ENCODE measurements at places on chromosomes 5 and 9. TPM values are rescaled to one million over a fixed set of nuclear protein-coding genes. Genes with fewer than 3 reads are reported as not detected.

KLF4 gene
- 5.2 TPM for total RNA-seq

C5orf58 gene
- total RNA-seq = 0.15 TPM

LSM11 gene
- total RNA-seq = 1.6 TPM

F2RL1 gene
- 65.9 TPM for total RNA-seq

C9orf152 gene
- total RNA-seq = 0.10 TPM

GPR21 gene
- not detected for total RNA-seq

DPYSL3 gene
- 1.1 TPM for total RNA-seq

ANXA2R gene
- 6.2 TPM for total RNA-seq

CDH9 gene
- total RNA-seq = 0.10 TPM

IFNB1 gene
- not detected for total RNA-seq

RASGRF2 gene
- total RNA-seq = 4.7 TPM

HK3 gene
- total RNA-seq = not detected

UBE2QL1 gene
- total RNA-seq = not detected

HAUS6 gene
- 9.3 TPM for total RNA-seq

KIAA0825 gene
- total RNA-seq = 1.6 TPM

HTR4 gene
- not detected for total RNA-seq

CDH10 gene
- total RNA-seq = 0.72 TPM

SHOC1 gene
- total RNA-seq = 0.10 TPM

GRCh38 chr5:135232958-135233357, 166.1 kb downstream of the MACROH2A1 start:
- no peaks in the 10 kb centered on the region for H3K27me3 ChIP-seq
- no peaks in the 10 kb centered on the region for H3K4me1 ChIP-seq
- no peak overlapping the region for H3K4me3 ChIP-seq
- H3K36me3 ChIP-seq = no peaks in the 10 kb centered on the region
- H3K27ac ChIP-seq = no peak overlapping the region

DNA sequence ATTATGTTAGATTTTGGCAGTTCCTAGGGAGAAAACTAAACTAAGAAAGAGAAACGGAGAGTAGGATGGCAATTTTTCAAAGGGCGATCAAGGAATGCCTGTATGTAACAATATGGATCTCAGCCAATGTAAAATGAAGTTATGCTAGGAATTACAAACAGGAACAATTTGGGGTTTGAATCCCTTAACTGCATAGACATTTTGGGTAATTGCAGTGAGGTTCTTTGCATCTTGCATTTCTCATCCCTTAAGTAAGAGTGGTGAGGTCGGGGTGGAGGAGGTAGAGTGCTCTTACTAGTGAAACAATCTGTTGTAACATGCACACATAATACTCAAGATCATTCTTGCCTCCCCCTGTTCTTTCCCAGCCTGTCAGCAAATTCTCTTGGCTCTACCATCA, 137.6 kb downstream of the NPR3 start:
- H3K27ac ChIP-seq = no peak overlapping the region
- H3K27me3 ChIP-seq = no peaks in the 10 kb centered on the region

DNA sequence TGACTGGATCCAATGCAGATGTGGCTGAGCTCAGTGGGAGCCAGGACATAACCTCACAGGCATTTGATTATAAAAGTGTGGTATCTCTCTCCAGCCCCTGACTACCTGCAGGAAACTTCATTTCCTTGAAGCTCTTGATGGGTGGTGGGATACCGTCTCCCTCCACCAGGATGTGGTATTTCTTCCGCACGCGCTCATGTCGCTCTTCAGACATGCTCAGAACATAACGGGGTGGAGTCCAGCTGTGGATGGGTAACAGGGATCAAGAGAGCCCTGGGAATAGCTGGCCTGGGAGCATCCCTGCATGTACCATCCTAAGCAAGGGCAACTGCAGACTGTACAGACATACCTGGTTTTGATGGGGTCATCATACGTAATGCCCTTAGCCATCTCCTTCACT, 1.2 kb downstream of the DDX41 start:
- H3K4me3 ChIP-seq = peak overlapping the region; percentile 93
- peak overlapping the region; percentile 91 for H3K27ac ChIP-seq
- H3K36me3 ChIP-seq = peaks cover 18% of the 10 kb centered on the region
- no peaks in the 10 kb centered on the region for H3K27me3 ChIP-seq

DNA sequence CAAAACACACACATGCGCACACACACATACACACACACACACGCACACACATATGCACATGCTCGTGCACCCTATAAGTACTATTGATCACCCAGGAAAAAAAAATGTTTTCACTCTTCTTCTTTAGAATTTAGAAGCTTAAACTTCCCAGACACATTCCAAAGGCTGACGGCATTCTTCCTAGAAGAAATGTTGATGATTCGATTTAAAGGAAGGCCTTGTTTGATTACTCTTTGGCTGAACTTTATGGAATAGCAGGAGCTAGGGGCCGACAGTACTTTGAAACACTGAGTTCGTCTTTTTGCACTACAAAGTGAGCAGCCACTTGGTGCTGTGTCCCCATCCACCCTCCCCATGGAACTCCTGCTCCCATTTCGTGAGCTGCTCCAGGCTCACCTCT, 113.2 kb downstream of the EGFLAM start:
- no peak for DNase-seq
- H3K36me3 ChIP-seq = no peaks in the 10 kb centered on the region
- H3K27me3 ChIP-seq = peaks cover 2% of the 10 kb centered on the region

DNA sequence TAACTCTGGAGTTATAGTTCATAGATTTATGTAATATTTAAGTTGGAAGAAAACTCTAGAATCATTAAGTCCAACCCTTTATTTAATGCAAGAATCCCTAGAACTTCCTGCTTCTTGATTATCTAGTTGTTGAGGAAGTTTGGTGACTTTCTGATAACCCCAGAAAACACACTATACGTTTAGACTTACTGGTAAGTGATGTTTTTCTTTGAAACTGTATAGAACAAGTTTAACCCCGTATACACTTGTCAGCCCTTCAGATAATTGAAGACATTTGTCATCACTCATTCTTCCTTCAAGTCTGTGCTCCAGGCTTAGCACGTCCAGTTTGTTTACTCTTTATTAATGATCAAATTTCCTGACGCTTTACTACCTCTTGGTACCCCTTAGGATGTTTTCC, 9.0 kb downstream of the NDUFS4 start:
- H3K4me1 ChIP-seq = no peaks in the 10 kb centered on the region
- no peak for DNase-seq
- no peak overlapping the region for H3K4me3 ChIP-seq
- no peaks in the 10 kb centered on the region for H3K36me3 ChIP-seq
- no peak overlapping the region for H3K27ac ChIP-seq

DNA sequence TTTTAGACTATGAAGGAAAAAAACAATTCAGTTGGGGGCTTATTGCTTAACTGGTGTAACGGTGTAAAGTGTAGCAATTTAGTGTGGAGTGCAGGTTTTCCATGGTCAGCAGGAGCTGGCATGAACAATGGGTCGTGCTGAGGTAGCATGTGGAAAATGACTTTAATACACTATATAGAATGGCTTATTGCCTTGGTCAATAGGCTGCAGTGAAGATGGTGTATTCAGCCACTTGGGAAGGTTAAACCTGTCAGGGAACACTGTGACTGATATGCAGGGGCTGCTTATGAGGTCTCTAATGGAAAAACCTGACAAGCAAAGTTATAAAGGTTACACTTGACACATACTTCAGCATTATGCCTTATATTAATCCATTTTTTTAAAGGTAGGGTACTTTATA, 764.7 kb upstream of the ARRDC3 start:
- H3K4me3 ChIP-seq = no peak overlapping the region
- H3K36me3 ChIP-seq = no peaks in the 10 kb centered on the region
- no peaks in the 10 kb centered on the region for H3K27me3 ChIP-seq
- DNase-seq = no peak
- H3K27ac ChIP-seq = peak overlapping the region; percentile 59

DNA sequence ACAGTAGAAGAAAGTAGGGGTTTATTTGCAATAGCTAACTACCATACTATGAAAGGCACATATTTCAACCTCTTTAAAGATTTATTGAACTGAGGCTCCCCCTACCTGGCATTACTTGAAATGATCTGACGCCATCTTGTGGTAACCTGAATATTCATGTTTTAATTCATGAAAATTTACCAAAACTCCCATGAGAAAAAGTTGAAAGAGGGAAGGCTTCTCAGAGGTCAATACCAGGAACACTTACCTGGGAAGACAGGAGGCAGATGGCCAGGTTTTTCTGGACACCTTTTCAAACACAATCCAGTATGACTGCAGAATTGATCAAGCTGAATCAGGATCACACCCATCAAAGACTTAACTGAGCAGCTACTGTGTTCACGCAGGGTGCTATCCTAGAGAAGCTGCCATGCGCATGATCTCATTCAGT, 9.4 kb downstream of the PRELID2 start:
- no peaks in the 10 kb centered on the region for H3K27me3 ChIP-seq
- peaks cover 21% of the 10 kb centered on the region for H3K4me1 ChIP-seq
- DNase-seq = no peak
- H3K27ac ChIP-seq = no peak overlapping the region
- no peaks in the 10 kb centered on the region for H3K36me3 ChIP-seq

GRCh38 chr9:83691492-83691891, 16.3 kb downstream of the UBQLN1 start:
- no peaks in the 10 kb centered on the region for H3K36me3 ChIP-seq
- no peak overlapping the region for H3K4me3 ChIP-seq
- no peaks in the 10 kb centered on the region for H3K4me1 ChIP-seq
- H3K27ac ChIP-seq = no peak overlapping the region

DNA sequence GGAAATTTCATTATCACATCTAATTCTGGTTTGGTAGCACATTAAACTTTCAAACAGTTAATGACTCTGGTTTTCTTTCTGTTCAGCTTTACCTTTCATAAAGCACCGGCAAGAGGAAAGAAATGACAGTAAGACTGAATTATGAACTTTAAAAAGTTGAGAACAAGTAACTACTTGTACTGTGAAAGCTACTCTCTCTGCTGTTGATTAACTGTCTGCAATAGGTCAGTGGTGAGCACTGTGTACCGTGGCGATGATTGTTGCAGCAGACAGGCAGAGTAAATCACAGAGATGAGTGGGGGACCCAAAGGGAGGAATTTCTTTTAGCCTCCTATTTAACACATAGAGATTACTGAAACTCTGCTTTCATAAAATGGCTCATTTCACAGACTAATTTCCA, 74.0 kb upstream of the MEF2C start:
- H3K36me3 ChIP-seq = no peaks in the 10 kb centered on the region
- H3K27ac ChIP-seq = no peak overlapping the region
- H3K4me3 ChIP-seq = no peak overlapping the region
- H3K4me1 ChIP-seq = no peaks in the 10 kb centered on the region
- no peaks in the 10 kb centered on the region for H3K27me3 ChIP-seq

- no peaks in the 10 kb centered on the region for H3K4me1 ChIP-seq
- no peak for DNase-seq
- H3K27me3 ChIP-seq = no peaks in the 10 kb centered on the region
- no peaks in the 10 kb centered on the region for H3K36me3 ChIP-seq
- H3K4me3 ChIP-seq = no peak overlapping the region
These were observed 16.8 kb upstream of the FAM174A start for GRCh38 chr5:100518377-100518776.

DNA sequence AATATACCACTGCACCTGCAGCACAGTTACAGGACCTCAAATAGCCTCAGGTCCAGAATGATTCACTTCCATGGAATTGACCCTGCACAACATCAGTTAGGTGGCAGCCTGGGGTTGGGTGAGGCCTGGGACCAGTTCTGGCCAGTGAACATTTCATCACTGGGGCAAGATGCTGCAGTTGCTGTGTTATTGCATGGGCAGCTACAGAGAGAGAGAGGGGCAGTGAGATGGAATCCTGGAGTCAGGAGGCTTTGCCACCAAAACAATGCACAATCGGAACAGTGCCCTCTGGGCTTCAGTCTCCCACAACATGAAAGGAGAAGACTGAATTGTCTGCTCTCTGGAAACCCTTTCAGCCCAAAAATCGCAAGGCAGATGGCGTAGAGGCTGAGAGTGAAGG, 51.8 kb downstream of the SH3TC2 start:
- no peaks in the 10 kb centered on the region for H3K27me3 ChIP-seq
- DNase-seq = no peak
- H3K36me3 ChIP-seq = no peaks in the 10 kb centered on the region
- no peaks in the 10 kb centered on the region for H3K4me1 ChIP-seq
- H3K4me3 ChIP-seq = no peak overlapping the region

DNA sequence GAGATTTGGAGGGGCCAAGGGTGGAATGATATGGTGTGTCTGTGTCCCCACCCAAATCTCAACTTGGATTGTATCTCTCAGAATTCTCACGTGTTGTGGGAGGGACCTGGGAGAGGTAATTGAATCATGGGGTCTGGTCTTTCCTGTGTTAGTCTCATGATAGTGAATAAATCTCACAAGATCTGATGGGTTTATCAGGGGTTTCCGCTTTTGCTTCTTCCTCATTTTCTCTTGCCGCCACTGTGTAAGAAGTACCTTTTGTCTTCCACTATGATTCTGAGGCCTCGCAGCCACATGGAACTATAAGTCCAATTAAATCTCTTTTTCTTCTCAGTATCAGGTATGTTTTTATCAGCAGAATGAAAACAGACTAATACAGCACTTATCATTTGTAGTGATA, 29.5 kb upstream of the SPIN1 start:
- H3K36me3 ChIP-seq = no peaks in the 10 kb centered on the region
- no peak overlapping the region for H3K27ac ChIP-seq
- H3K4me3 ChIP-seq = no peak overlapping the region
- no peaks in the 10 kb centered on the region for H3K27me3 ChIP-seq
- H3K4me1 ChIP-seq = no peaks in the 10 kb centered on the region
- DNase-seq = no peak

DNA sequence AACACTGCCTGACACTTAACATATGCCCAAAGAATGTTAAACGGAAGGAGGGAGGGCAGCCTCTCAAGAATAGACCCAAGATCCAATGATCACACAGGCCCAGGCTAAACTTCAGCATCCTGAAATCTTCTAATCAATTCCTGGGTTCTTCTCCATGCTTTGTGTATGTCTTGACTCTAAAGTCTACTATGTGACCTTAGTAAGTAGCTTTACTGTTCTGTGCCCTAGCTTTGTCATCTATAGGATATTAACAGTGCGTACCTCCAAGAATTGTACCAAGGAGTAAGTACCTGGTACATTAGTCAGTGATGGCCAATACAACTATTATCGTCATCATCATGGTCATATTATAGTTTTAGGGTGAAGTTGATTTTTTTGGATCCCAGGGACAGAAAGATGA, 96.6 kb downstream of the SGCD start:
- no peak overlapping the region for H3K4me3 ChIP-seq
- H3K27ac ChIP-seq = no peak overlapping the region
- DNase-seq = no peak

GRCh38 chr5:88682881-88683361, 200.1 kb downstream of the MEF2C start:
- no peak overlapping the region for H3K4me3 ChIP-seq
- H3K36me3 ChIP-seq = no peaks in the 10 kb centered on the region
- DNase-seq = no peak
- peaks cover 2% of the 10 kb centered on the region for H3K27me3 ChIP-seq

- H3K4me3 ChIP-seq = no peak overlapping the region
- H3K4me1 ChIP-seq = no peaks in the 10 kb centered on the region
- no peaks in the 10 kb centered on the region for H3K27me3 ChIP-seq
- no peak overlapping the region for H3K27ac ChIP-seq
- DNase-seq = no peak
These were observed 441.1 kb downstream of the SEMA5A start for GRCh38 chr5:9104571-9105339.

- peak overlapping the region; percentile 60 for H3K4me3 ChIP-seq
- H3K4me1 ChIP-seq = peaks cover 23% of the 10 kb centered on the region
- no peak overlapping the region for H3K27ac ChIP-seq
- H3K27me3 ChIP-seq = peaks cover 48% of the 10 kb centered on the region
- no peak for DNase-seq
- no peaks in the 10 kb centered on the region for H3K36me3 ChIP-seq
These were observed 789 bp downstream of the SEMA6A start for GRCh38 chr5:116573702-116574366.

GRCh38 chr5:124648902-124649467, 97.5 kb downstream of the ZNF608 start:
- H3K36me3 ChIP-seq = no peaks in the 10 kb centered on the region
- H3K27ac ChIP-seq = peak overlapping the region; percentile 100
- no peaks in the 10 kb centered on the region for H3K27me3 ChIP-seq
- no peak overlapping the region for H3K4me3 ChIP-seq
- no peak for DNase-seq

All from Panc1 (cell line).